ENCODE measurements at places on chromosomes 2 and 18.

- no peak for DNase-seq
Observed at GRCh38 chr2:727071-727470, 49.9 kb upstream of the TMEM18 start.

- peak; percentile 53 for DNase-seq
Observed at GRCh38 chr2:16900405-16901025, 234.9 kb upstream of the CYRIA start.

- DNase-seq, result no peak
Observed at GRCh38 chr2:225171350-225171749, 129.1 kb upstream of the DOCK10 start.

- DNase-seq, result no peak
Observed at GRCh38 chr2:241161646-241162281, 11.5 kb downstream of the PPP1R7 start.

DNA sequence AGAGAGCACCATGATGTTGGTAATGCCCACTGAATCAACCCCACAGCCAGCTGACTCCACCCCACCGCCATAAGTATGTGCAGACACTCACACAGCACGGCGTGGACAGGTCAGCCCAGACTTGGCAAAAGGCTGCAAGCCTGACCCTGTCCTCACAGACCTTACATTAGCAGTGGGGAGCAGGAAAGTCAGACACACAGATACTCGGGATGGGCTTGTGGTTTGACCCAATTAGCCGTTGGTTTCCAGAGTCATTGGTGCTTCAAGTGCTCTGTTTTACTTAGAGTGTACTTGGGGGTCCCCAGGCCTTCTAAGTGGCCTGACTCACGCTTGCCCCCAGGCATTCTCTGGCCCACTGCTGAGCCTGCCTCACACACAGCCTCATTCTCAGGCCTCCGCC, 36.7 kb downstream of the EN1 start:
- no peak for DNase-seq

GRCh38 chr2:237474931-237475703, 11.9 kb upstream of the MLPH start:
- peak; percentile 88 for DNase-seq
